Astrocyte of the spinal cord (primary cell): ENCODE measurements at places on chromosomes 1 and 21.

- no peak for DNase-seq
These were observed 529.4 kb upstream of the CXADR start for GRCh38 chr21:16983420-16983819.

GRCh38 chr1:99482286-99482685 lies 163.6 kb upstream of the PALMD start:
- no peak for DNase-seq

- no peak for DNase-seq
These were observed 48.6 kb downstream of the ITPKB start for GRCh38 chr1:226690460-226690982.

DNA sequence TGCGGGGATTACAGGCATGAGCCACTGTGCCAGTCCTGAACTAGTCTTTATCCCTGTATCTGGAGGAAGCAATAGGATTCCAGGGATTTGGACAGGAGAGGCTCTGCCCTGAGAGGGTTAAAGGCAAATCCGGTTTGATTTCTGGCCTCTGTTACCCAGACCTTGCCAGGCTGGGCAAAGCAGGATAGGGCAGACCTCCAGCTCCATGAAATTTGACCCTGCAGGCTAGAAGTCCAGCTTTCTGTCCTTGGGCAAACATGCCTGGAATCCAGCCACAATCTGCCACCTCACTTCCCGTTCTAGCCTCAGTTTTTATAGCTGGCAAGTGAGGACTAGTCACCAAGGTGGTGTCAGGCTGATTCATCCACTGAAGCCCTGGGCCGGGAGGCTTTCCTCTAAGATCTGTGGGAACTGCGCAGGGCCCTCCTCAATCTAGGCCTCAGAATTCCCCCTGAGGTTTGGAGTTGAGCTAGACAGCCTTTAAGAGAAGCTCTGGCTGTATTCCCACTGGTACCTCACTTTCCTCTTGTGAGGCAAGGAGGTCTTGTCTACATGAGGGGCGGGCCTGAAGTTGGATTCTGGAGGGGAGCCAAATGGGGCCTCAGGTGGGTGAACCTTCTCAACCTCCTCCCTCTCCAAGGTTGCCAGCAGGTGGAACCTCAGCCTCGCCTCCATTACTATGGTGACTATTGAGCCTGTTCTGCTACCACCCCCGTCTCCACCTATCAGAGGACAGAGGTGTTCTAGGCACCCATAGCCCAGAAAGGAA lies 7.0 kb upstream of the P3R3URF start:
- peak; percentile 93 for DNase-seq

DNA sequence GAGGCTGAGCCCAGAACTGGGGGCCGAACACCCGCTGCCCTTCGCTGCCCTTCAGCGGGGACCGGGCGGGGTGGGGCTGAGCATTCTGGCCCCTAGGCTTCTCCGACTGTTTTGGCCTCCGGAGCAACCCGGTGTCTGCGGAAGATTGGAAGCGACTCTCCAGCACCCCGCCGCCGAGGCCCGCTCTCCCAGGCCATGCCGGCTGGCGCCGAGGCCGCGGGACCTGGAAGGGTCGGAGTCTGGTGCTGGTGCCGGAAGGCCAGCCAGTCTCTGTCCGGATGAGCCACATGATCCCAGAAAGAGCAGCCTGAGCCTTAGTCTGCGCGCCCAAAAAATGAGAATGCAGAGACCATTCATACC lies 272.0 kb downstream of the FOXD2 start:
- DNase-seq, result no peak

DNA sequence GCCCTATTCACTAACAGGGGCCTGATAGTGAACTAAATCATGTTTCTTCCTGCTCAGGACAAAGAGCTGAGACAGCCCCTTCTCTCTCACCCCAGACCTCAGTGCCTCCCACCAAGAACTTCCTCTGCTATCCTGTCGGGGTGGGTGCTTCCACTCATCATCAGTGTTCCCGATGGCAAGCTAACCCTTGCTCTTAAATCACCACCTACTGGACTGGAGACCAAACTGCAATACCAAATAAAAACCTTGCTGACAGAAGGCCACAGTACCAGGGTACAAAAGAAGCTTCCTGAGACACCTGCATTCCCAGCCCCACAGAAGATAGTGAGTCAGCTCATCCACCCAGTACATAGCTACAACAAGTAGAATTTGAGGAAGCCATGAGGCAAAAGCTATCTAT lies 799.5 kb downstream of the LTN1 start:
- no peak for DNase-seq

DNA sequence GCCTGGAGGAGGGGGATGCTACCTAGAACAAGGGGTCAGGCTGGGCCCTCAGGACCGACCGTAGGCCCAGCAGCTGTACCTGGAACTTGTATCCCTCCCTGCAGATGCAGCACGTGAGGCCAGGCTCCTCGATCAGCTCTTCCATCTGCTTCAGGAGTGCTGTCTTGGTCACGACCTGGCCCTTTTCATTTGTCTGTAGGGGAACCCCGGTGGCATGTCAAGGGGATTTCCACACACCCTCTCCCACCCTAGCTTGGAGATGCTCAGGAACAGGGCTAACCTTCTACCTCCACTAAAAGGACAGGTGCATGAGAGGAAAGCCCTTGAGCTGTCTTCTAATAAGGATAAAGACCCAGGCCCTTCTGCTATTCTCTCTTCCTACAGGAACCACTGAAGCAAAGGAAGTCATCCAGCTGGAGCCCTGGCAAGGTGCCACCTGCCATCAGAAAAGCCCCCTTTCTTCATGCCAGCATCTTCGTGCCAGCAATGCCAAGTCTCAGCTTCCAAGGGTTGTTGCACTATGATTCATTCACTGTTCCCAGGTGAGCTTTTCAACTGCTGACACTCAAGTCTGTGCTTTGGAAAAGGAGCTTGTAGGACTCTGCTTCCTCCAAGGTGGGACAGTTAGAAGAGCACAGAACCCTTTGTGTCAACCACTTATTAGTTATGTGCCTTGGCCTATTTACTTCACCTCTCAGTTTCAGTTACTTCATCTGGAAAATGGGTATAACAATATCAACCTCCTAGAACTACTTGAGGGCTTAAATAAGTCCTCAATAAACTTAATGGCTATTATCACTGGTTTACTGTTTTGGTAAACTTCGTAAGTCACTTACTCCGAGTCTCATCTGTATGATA lies 122.1 kb downstream of the UBR4 start:
- no peak for DNase-seq

- no peak for DNase-seq
These were observed 1.3 kb upstream of the H3-3A start for GRCh38 chr1:226061068-226061840.

- peak; percentile 56 for DNase-seq
These were observed 18.3 kb downstream of the IL6R start for GRCh38 chr1:154423304-154423987.

GRCh38 chr1:26391450-26391849 lies 18.9 kb upstream of the ZNF683 start:
- peak; percentile 45 for DNase-seq

DNA sequence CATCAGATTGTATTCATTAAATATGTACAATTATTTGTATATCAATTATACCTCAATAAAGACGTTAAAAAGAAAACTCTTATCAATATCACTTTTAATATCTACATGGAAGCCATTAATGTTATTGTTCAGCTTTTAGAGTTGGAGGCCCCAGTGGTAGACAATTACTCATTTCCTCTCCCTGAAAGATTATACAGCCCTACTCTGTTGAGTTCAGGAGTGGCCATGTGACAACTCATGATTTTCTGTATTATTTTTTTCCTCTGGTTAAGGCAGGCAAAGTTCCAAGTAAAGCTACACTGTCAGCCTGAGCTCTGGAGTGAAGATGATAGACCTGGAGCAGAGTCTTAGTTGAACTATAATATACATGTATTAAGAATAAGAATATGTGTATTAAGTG lies 247.9 kb upstream of the B3GALT2 start:
- DNase-seq, result peak; percentile 68

GRCh38 chr1:240031414-240031813 lies 60.3 kb upstream of the FMN2 start:
- DNase-seq, result no peak

- no peak for DNase-seq
These were observed 676.6 kb downstream of the MATN1 start for GRCh38 chr1:30046751-30047150.

- DNase-seq, result no peak
These were observed 69.5 kb downstream of the PEX14 start for GRCh38 chr1:10544239-10544638.

- DNase-seq, result no peak
These were observed 471.0 kb upstream of the PBX1 start for GRCh38 chr1:164087906-164088453.

DNA sequence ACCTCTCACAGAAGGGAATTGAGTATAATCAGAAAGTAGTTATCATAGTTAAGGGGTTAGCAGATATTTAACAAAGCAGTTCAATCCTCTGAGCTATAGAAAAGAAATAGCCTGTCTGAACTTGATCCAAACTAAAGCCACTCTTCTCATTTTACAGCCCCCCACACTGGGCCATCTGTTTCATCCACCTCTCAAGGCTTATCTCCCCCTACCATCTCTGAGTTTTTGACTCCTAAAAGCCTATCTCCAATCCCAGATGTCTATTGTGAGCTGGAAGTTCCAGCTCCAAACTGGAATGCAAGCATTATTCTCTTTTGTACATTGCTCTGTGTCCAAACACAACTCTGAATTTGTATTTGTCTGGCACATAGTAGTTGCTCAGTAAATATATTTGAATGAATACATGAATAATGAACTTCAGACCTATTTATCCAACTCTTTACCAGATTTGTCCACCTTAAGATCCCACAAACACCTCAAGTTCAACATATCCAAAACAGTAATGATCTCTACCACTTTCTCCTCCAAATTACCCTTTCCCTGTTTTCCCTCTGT lies 98.1 kb downstream of the PLPP3 start:
- no peak for DNase-seq

DNA sequence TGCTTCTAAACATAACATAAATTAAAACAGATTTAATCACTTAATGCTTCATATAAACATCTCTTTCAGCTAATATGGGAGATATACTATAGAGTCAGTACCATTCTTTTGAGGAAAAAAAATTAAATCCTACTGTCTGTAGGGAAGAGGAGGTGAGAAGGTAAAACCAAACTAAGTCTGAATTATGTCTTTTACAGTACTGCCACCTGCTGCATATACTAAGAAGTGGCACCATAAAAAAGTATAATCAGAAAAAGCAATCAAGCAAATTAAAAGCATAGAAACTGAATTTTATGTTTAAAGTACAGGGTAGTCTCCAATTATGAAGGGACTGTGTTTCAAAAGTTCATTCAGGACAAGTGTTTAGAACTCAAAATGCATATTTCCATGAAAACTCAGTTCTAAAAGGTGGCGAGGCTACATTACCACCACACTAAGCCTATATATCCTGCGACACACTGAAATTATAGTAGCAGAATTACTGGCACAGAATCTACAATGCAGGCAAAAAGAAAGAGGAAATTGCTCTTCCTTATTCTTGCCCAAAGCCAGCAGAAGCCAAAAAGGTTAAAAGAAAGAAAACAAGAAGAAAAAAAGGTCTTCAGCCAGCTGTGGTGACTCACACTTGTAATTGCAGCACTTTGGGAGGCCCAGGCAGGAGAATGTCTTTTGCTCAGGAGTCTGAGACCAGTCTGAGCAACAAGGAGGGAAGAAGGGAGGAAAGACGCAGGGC lies 9.0 kb downstream of the NSL1 start:
- DNase-seq, result peak; percentile 62

GRCh38 chr1:85428471-85429089 lies 36.4 kb downstream of the DDAH1 start:
- no peak for DNase-seq

DNA sequence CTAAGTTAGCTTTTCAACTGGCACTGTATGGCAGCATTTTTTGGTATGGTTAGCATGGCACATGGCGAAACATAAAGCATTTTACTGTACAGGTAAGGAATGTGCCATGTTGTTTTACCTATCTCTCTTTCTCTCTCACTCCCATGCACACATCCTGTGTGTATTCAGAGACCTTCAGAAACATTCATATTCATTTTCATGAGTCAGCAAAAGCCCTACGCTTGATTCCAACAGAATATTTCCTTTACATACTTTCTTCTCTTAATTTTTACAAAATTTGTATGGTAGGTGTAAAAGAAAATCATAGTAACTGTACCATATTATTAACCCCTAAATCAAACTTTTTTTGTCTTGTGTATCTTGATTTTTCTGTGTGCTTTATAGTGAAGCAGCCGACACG lies 10.3 kb downstream of the SRSF11 start:
- DNase-seq, result no peak

GRCh38 chr1:9840176-9840575 lies 16.4 kb upstream of the CLSTN1 start:
- DNase-seq, result no peak

DNA sequence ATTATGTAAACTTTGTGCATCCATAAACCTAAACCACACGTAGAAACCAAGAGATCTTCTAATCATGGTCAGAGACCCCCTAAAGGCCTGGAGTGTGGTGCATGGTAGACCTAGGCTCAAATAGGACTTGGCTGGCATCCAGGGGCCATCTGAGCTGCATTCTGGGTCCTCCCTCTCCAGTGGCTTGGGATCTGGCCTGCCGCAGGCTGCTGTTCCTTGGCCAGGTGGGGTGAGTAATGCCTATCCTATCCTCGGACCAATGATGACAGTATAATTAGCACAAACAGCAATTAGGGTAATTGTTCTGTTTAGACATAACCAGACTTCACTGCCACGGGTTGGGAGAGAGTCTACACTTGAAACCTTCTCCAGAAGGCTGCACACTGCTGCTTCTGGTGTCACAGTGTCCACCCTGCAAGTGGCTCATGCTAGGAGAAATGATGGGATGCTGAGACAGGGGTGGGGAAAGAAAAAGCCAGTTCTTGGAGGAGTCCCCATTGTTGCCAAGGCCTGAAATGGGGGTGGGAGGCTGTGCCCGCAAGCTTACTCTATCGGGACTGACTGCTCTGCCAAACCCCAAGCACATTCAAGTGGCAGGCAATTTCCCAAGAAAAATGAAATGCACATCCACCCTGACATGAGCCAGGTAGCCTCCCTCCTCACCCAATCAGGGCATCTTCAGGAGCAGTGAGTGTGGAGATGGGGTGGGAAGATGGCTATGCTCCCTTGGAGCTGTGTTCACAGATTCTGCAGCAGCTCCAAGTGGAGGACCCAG lies 12.5 kb upstream of the PKP1 start:
- DNase-seq, result no peak

GRCh38 chr1:201537028-201537427 lies 1.9 kb upstream of the NAV1 start:
- DNase-seq, result no peak

DNA sequence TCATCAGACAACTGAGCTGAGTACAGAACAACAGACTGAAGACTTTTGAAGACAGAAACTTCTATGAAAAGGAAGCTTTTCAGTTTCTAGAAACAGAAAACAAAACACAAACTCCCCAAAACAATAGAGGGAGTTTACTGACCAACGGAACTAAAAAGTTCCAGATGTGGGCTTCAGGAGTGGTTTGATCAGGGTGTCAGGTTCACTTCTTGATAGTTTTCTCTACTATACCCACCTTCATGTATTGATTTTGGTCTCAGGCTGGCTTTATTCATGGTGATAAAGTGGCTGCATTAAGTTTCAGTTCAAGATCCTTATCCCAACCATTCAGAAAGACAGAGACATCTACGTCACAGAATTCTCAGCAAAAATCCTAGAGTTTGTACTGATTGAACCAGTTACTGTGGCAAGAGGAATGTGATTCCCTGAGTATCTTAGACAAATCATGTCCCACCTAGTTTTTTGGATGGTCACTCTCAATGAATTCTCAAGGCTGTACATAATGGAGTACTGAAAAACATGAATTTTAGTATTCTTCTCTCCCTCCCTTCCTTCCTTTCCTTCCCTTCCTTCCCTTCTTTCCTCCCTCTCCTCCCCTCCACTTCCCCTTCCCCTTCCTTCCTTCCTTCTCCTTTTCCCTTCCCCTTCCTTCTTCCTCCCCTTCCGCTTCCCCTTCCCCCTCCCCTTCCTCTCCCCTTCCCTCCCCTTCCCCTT lies 680.5 kb downstream of the PTPRU start:
- no peak for DNase-seq
